ENCODE measurements at places on chromosomes 1 and 21.

GRCh38 chr1:202235856-202236837 lies 42.5 kb downstream of the LGR6 start:
- DNase-seq: peak; percentile 75

DNA sequence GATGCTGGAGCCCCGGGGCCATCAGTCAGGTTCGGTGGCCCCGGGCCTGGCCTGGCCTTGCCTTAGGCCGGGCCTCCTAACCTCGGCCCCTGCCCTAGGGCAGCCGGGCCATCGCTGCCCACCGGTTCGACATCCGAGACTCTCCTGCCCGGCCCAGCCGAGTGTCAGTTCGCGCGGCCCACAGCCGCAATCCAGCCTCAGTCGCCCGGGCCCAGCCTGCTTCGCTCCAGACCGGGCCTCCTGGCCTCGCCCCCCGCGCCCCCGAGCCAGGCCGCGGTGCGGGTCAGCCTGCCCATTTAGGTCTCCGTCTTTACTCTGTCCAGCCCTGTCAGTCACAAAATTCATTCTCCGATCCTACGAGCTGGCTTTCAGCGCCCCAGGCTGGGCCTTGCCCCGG lies 777 bp downstream of the LRRC41 start:
- no peak for DNase-seq

GRCh38 chr1:164644774-164645644 lies 86.0 kb downstream of the PBX1 start:
- no peak for DNase-seq

DNA sequence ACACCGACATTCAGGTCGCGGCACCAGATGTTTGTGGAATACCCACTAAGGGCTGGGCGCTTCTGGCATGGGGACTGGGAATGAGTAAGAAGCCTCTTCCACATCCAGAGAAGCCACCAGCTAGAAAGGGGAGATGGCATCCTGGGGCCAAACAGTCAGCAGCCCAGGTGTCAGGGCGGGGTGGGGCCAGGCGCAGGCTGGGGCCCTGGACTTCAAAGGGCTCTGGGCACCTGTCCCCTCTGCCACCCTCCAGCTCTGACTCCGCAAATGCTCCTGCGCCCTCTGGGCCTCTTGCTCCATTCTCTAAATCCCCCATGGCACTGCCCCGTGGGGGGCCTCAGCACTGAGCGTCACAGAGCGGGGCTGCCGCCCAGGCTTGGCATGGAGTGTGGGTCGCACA lies 70.4 kb downstream of the MEGF6 start:
- no peak for DNase-seq

DNA sequence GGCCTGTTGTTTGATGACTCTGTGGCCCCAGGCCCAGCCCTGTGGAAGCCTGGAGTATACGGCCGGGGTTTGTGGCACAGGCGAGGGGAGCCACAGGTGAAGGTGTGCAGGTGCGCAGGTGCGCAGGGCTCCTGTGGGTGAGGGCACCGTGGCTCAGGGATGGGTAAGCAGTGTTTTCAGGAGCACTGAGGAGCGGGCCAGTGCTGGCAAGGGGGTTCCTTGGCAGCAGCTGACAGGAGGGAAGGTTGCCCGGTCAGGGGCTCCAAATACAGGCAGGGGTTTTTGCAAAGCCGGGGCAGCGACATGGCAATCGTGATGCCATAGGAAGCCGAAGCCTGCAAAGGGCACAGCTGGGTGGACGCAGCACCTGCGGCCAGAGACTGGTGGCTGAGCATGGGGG lies 20.7 kb downstream of the AGPAT3 start:
- DNase-seq: no peak

All from activated CD4-positive, alpha-beta T cell treated with anti-CD3 and anti-CD28 coated beads, Interleukin-2, amount 50 U/mL, for 16 hours (primary cell).